Left kidney (tissue), 8 donors: ENCODE measurements at places on chromosomes 4 and X. TPM values are rescaled to one million over a fixed set of nuclear protein-coding genes. Genes with fewer than 3 reads are reported as not detected.
A peak's percentile ranks its signal among the peaks of the same experiment; 100 is the strongest.

- no peak for DNase-seq
Measured at GRCh38 chr4:33537527-33537926, 2706.8 kb downstream of the ARAP2 start.

DNA sequence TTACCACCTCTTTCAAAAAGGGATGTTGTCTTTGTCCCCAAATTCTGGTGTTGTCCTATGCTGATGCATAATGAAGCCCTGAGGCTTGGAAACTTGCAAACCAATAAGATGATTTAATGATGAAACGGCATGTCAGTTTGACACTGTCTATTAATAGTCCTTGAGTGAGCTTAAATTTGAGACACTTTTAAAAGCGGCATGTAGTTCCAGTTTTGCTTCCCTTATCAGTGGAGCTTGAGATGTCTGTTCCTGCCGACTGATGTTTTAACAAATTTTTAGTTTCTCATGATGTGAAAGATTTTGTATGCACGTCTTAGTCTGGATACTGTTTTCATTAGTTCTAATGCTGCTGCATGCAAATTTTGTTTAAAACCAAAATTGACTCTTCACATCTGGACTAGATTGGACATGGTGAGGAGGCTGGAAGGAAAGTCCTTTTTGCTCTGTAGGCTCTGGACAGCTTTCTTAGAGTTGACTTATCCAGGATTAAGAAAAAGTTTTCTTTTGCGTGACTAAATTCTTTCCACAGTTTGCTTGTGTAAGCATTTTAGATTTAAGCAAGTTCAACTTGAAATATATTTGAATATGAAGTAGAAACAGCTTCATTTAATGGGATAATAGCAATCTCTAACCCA lies 11.7 kb downstream of the C1GALT1C1 start:
- DNase-seq, result no peak

Gene HAND2
- polyA plus RNA-seq, result not detected

DNA sequence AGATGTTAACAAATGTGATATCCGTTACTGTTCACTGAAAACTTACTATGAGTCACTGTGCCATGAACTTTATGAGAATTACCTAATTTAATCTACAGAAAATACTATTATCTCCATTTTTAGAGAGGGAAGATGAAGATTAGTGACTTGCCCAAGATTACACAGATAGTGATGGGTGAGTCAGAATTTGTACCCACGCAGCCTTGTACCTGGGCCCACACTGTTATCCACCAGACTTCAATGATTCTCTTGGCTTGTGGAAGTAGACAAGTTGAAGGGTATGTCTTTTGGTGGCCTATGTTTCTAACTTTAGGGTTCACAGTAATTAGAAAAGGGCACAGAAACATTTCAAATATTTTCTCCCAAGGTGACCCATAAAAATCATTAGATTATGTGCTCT lies 472.5 kb upstream of the NR3C2 start:
- DNase-seq, result no peak

DNA sequence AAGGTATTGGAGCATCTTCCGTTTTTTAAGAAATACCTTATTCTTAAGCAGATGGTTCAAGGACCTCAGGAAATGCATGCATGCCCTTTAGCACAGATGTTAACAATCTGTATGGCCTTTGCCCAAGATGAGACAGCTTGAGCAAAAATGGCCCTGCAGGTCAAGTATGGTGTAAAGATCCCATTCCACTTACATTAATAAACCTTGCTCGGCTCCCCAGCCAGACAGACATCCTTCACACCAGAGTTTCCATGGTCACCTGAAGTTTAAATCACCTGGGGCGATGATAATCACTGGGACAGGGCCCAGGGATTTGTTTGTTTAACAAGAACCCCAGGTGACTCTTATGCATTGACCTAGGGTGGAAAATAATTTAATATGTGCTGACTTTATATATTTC lies 287.0 kb upstream of the NOCT start:
- no peak for DNase-seq

Gene ZNF718
- polyA plus RNA-seq, result 18.3 TPM

Gene BMP3
- polyA plus RNA-seq, result 18.7 TPM

Gene GALNTL6
- polyA plus RNA-seq, result 0.78 TPM

Gene TAF1
- polyA plus RNA-seq, result 57.7 TPM

Gene PF4V1
- polyA plus RNA-seq, result not detected

- DNase-seq, result no peak
Measured at GRCh38 chrX:122625239-122625638, 558.8 kb upstream of the GRIA3 start.

Gene RTL5
- polyA plus RNA-seq, result 23.7 TPM

Gene RBM10
- polyA plus RNA-seq, result 46.4 TPM

- DNase-seq, result no peak
Measured at GRCh38 chr4:183469936-183470335, 25.5 kb downstream of the CDKN2AIP start.

DNA sequence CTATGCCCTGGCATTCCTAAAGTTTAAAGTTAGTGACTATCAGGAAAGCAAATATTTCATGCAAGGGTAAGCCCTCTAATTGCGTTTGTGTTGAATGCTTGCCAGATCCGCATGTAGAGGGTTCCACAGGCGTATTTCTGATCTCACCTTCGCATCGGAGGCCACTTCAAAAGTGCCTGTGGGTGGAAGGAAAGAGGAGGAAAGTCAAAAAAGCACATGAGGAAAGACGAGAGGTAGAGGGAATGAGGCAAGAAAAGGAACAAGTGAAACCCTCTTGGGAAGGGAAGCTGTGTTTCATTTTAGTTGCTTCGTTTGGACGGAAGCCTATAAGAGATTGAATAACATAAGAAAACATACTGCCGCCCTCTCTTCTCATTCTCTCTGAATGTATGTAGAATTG lies 628.8 kb downstream of the SPRY1 start:
- DNase-seq, result no peak

GRCh38 chrX:19807414-19807813 lies 80.0 kb downstream of the SH3KBP1 start:
- no peak for DNase-seq

DNA sequence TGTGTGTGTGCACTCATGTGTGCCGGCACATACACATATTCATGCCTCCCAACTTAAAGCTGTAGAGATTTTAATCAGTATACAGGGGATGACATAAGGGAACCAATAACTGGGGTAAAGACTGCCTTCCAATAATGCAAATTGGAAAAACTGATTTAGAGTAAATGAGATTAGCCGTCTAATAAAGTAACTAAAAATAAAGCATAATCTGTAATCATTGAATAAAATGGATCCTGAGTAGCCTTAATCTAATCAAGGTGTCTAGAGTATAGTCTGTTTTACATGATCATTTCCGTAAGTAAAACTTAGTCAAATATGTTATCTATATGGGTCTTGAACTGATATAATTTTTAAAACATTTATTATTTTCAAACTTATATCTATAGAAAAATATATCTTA lies 925.8 kb downstream of the FSTL5 start:
- no peak for DNase-seq

DNA sequence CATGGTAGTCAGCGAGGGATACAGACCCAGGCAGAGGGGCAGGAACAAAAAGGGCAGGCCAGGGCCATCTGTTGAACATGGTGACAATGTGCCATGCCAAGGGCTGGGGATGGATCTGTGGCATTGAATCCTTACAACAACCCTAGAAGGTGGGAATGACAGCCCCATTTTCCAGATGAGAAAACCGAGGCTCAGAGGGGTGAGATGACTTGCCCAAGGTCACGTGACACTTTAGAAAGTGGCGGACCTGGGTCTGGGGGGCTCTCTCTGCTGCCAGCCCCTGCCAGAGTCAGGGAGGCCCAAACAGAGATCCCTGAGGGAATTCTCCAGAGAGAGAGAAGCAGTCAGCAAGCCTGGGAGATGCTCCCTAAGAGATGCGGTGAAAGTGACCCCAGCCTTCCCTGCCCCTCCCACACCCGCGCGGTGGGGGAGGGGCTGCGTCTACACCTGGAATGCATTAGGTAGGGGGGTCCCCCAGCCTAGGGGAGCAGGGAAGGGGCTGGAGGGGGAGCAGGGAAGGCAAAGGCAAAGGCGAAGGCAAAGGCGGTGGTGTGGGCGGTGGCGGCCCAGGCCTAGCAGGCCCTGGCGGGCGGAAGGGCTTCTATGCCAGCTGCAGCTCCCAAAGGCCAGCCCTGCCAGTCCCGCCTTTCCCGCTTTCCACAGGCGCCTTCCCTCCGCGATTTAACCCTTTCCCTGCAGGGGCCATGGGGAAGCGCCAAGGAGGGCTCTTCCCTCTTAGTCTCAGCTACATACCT lies 13.0 kb downstream of the FGD1 start:
- DNase-seq, result no peak

DNA sequence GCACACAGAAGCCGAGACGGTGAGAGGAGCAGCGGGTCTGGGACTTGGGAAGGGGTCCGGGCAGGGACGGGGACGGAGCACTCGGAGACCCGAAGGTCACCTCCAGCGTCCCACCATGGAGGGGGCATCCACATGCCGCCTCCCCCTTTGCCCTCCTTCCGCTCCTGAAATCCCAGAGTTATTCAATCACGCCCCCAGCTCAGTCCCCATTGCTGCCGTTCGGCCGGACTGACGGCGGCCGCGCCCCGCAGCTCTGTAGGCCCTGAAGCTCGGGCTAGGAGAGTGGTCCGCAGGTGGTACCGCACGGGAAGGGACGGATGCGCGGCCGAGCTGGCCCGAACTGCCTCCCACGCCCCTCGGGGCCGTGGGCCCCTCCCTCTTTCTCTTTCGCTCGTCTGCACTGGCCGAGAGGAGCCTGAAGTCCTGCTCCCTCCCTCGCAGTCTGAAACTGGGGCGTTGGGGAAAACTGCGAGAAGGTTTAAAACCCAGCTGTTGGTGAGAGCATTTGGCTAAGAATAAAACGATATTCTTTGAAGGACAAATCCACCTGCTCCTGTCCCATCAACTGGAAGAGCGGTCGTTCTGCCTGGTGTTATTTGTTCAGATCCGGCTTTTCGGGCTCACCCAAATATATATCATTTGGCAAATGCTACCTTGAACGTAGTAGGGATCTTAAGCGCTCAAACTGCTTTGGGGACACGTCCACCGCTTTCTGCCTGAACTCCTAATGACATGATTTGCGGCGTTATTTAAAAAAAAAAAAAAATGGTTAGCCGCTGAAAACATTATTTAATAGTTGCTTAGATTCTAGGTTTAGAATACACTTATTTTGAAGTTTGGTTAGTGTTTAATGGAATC lies 719 bp downstream of the USO1 start:
- peak; percentile 74 for DNase-seq

DNA sequence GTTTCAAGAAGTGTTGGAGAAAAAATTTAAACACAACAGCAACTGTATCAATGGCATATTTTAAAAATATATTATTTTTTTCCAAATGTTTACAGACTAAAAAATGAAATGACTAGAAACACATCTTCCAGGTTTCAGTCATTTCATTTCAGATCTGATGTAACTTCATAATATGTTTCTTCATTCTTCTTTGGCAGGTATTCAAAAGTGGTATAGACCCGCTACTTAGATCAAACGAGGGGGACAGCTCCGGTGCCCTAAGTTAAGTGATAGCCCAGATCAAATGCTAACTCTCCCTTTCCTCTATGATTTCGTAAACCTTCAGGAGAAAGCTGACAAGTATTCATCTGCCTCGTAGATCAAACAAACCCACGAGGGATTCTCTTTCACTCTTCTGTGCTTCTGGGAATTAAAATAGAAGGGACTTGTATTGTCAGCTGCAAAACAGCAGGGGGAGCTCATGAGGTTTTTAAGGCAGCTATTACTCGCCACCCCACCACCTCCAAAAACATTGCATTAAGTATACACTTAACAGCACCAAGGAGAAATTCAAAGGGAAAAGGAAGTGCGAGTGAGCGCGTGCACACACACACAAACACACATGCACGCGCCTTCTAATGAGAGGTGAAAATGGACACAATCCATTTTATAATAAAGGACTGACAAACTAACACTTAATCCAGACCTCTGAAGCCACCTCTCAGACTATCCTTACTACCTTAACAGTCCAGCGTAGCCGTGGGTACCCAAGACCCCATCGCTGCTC lies 21.4 kb downstream of the HELT start:
- DNase-seq, result no peak

DNA sequence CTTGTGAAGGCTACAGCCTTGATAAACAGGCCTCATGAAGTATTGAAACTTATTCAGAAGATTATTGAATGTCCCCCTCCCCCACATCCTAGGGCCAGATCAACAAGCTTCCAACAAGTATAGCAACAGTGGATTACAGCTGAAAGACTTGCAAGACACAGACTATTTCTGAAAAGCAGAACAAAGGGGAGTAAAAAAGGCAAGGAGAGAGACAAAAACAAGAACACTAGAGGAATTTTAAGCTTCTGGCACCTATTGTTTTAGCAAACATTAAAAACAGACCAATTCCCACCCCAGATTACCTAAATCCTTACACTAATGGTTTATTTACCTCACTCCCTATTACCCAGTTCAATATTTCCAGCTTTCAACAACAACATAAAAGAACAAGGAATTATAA lies 446.3 kb upstream of the FSTL5 start:
- no peak for DNase-seq

- no peak for DNase-seq
Measured at GRCh38 chr4:25029479-25030276, 1.1 kb downstream of the LGI2 start.

DNA sequence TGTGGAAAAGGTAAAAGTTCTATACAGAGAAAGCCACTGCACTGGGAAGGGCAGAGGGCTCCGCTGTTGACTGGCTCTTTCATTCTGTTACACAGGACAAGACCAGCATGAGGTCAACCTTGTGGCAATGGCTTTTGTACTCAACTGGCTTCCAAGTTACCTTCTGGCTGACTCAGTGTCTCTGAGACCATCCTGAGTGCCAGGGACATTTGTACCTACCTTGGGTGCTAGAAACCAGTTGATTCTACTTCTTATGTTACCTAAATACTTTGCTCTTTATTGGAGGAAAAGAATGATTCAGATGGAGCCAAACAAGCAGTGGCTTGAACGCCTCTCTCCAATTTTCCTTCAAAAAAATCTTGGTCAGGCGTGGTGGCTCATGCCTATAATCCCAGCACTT lies 123.2 kb downstream of the RBM47 start:
- no peak for DNase-seq

Gene ODAM
- 1.8 TPM for polyA plus RNA-seq

Gene FAM193A
- 31.3 TPM for polyA plus RNA-seq

Gene REPS2
- 12.1 TPM for polyA plus RNA-seq

- DNase-seq, result no peak
Measured at GRCh38 chr4:26751838-26752237, 108.8 kb upstream of the STIM2 start.

DNA sequence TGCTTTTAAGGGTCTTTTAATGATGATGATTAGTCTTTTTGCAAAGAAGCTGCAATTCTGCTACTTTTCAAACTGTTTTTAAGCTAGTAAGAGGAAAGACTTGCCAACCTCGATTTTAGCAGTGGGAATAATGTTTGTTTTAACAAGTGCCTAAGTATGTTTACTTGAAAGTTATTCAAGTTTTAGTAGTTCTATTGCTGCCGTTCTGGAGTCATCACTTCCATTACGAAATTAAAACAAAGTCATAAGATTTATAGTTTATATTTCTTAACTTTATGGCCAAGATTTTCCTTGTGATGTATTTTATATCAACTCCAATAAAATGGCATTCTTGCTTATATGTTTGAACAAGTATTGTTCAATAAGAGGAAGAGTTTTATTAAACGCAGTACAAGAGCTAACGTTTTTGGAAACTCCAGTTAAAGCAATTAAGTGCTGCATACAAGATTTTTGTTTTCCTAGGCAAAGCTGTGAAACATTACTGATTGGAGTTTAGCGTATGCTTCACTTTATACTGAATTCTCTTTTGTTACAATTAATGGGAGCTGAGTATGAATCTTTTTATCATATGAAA lies 211.3 kb downstream of the TENM3 start:
- no peak for DNase-seq
